ENCODE measurements at places on chromosomes 12 and 14.

- H3K27ac ChIP-seq, result no peak overlapping the region
- H3K36me3 ChIP-seq, result no peaks in the 10 kb centered on the region
- no peaks in the 10 kb centered on the region for H3K27me3 ChIP-seq
- H3K4me3 ChIP-seq, result no peak overlapping the region
Observed at GRCh38 chr14:33642080-33642479, 308.8 kb downstream of the EGLN3 start.

- H3K36me3 ChIP-seq, result no peaks in the 10 kb centered on the region
- H3K4me3 ChIP-seq, result no peak overlapping the region
- no peaks in the 10 kb centered on the region for H3K27me3 ChIP-seq
- no peaks in the 10 kb centered on the region for H3K4me1 ChIP-seq
- DNase-seq, result peak; percentile 64
Observed at GRCh38 chr12:98126637-98127335, 388.6 kb upstream of the TMPO start.

DNA sequence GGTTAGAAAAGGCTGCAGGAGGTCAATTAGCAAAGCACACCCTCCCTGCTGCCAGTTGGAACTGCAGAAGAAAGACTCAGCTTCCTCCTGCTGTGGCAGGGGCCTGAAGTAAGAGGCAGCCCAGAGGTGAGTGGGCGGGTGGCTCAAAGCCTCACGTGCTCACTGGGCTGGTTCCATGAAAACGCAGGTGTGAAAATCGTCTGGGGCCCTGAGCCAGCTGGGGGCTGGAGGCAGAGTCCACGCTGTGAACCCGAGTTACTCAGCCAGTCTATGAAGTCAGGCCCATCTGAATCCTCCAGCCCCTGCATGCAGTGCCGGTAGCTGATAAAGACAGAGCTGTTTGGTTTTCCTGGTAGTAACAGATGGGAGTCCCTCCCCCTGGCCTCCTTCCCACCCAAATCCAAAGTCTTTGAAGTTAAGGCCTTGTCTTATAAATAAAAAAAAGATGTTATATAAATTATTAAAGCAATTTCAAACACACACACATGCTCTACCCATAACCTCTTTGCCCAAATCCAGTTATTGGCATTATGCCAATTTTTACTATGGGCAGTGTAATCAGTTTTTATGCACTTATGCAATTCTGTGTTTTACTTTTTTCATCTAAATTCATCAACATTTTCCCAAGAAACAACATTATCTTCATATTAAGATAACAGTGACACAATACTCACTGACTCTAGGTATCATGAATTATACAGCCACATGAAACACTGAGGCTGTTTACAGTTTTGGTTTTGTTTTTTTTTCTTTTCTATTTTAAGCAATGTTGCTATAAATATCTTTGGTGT lies 57.9 kb upstream of the PNMA1 start:
- H3K27me3 ChIP-seq, result no peaks in the 10 kb centered on the region
- H3K27ac ChIP-seq, result peak overlapping the region; percentile 84
- no peaks in the 10 kb centered on the region for H3K36me3 ChIP-seq
- peaks cover 63% of the 10 kb centered on the region for H3K4me1 ChIP-seq

GRCh38 chr14:95326987-95327386 lies 7.3 kb upstream of the CLMN start:
- H3K27ac ChIP-seq, result no peak overlapping the region
- peaks cover 4% of the 10 kb centered on the region for H3K4me1 ChIP-seq
- no peaks in the 10 kb centered on the region for H3K36me3 ChIP-seq
- H3K27me3 ChIP-seq, result no peaks in the 10 kb centered on the region
- DNase-seq, result no peak

DNA sequence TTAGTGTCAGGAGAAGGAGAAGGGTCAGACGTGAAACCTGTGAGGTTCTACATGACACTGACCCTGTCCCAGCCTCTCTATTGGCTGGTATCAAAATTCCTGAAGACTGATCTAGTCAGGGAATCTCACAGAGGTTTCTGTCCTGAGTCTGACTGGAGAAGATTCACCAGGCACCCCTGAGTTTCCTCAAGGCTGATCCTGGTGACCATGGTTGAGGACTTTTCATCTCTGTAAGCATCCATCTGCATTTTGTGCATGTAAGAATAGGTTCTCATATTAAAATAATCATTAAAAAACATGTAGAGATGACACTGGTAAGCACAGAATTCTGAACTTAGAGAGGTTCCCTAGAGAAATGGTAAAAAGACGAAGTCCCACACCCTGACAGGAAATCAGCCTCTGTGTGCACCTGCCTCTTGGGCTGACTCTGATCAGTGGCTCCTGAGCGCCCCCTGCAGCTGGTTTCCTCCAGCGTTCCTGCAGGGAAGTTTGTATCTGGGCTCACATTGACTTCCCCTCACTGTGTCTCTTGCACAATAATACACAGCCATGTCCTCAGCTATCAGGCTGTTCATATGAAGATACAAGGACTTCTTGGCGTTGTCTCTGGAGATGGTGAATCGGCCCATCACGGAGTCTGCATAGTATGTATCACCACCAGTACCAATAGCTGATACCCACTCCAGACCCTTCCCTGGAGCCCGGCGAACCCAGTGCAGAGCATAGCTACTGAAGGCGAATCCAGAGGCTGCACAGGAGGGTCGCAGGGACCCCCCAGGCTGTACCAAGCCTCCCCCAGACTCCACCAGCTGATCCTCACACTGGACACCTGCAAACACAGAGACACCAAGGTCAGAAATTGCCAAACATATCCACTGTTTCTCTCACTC lies 991.9 kb downstream of the TMEM121 start:
- no peak overlapping the region for H3K27ac ChIP-seq

Data from stomach (tissue), 19 donors.